ENCODE measurements at places on chromosomes 3 and 15.
A peak's percentile ranks its signal among the peaks of the same experiment; 100 is the strongest.

- DNase-seq = no peak
Observed at GRCh38 chr3:158925021-158925420, 123.2 kb downstream of the MFSD1 start.

- DNase-seq = no peak
Observed at GRCh38 chr3:179743913-179744312, 91.1 kb downstream of the USP13 start.

DNA sequence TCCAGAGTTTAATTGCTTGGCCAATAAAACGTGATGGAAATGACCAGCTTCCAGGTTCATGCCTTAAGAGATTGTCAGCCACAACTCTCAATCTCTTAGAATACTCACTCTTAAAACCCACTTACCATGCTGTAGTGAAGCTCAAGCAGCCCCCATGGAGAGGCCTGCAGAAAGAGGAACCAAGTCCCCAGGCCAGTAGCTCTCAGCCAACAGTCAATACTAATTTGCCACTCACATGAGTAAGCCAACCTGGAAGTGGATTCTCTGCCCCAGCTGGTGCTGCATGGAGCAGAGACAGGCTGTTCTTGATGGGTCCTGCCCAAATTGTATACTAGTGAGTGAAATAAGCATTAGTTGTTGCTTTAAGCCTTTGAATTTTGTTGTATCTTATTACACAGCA is 155.9 kb downstream of the OXSM start:
- DNase-seq = no peak

DNA sequence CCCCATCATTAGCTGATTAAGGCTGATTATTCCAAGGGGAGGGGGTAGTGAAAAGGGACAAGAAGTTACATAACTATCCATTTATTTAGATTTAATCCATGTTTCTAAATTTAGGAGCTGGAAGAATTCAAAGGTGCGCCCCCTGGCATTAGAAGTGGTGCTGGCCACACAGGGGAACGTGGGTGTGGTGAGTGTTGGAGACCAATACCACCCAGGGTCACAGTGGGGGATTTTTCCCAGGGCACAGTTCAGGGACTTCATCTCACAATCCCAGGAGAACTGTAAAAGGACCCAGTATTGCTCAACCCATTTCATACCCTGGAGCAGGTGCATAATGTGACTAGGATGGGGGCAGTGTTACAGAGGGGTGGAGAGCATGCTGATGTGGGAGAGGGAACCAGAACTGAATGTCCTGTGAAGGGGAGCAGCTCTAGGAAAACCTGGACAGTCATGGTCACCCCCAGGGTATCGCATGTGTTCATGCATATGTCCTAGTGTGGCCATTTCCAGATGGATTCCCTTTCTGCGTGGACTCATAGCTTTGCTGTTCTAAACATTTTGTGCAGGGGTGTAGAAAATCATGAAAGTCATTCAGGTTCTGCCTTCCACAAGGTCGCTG is 110.3 kb downstream of the LSM3 start:
- no peak for DNase-seq

GRCh38 chr15:41811432-41812195 is 16.3 kb upstream of the JMJD7 start:
- DNase-seq = peak; percentile 62
